ENCODE measurements at places on chromosomes 6 and 20.

GRCh38 chr6:112044856-112045255, 9.0 kb upstream of the CCN6 start:
- no peak for DNase-seq

DNA sequence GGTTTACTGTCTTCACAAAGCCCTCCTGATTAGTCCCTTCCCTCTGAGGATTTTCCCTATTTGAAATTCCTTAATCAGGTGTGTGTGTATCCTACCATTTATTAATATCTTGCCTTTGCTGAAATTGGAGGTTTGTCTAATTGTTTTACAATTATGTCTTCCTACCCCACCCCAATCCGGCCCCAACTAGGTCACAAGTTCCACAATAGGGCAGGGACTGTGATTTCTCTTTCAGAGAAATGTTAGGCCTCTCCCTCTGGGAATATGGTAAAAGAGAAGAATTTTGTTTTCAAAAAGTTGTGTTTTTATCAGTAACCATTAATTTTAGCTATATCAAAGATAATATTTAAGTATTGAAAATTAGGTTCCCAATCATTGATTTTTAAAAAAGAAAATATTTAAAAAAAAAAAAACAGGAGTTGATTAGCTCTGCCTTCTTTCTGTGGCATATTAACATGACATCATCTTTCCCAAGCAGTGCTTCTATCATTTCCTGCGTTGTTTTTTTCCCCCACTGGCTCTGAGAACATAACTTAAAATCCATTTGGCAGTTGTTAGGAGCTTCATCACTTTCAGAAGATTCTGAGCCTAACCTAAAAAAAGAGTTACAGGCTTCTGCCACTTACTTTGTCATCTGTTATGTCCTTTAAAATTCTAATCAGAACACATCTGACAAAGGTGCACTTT, 36.1 kb downstream of the BLOC1S5 start:
- no peak for DNase-seq

DNA sequence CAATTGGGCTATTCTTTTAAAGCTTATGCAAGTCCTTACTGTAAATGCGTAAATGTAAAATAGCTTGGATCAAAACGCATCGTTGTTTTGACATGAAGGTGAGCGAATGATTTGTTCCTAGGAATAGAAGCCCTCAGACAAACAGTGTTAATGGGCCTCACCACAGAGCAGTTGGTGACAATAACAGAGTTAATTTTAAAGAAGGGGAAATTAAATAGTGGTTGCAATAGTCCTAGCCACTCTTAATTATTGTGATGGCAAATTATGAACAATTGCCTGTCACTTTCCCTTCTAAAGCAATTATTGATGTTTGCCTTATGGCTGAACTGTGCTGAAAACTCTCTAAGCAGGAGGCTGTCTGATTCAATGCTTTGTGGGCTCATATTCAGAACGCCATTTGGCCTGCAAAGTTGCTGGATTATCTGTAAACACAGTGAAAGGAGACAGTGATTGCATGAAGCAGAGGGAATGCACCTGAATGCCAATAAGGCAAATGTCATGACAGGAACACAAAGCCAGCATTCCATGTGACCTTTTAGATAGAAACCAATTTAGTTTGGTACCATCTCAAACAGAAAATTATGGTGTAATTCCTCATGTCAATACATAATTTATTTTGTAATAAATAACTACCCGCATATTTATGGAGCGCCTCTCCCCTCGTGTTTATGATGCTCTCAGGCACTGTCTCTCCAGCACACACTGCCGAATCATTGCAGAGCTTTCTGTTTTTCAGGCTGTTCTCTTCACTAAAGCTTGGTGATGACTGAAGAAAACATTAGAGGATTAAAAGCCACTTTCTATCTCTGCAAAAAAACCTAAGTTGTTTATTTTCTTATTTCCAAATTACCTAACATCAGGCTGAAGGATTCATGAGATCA, 387.5 kb downstream of the HACE1 start:
- DNase-seq = no peak

DNA sequence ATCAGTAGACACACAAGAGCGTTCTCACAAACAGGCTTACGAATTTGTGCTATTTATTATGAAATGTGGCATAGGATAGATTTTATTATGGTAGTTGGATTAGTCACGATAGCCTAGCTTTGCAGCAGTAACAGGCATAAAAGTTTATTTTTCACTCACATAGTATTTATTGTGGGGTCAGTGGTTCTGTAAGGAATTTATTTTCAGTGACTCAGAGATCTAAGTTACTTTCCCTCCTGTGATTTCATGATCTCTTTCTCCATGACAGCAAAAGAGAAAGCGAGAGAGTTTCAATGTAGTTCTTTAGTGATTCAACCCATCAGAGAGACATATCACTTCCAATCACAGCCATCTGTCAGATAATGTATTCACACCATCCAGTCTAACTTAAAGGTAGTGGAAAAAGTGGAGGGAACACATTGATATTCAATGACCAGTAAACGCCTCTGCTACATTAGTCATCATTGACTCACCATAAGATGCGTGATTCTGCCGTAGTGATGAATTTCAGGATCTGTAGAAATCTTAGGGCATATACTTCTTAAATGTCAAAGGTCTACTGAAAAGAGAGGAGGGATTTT, 605.5 kb downstream of the HDGFL1 start:
- no peak for DNase-seq

DNA sequence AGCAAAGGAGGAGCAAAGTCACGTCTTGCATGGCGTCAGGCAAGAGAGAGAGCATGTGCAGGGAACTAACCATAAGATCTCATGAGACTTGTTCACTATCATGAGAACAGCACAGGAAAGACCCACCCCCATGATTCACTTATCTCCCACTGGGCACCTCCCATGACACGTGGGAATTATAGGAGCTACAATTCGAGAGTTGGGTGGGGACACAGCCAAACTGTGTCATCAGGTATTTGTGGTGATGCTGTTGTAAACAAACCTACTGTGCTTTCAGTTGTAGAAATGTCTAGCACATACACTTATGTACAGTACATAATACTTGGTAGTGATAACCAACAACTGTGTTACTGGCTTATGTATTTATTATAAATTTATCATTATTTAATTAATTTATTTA, 128.3 kb downstream of the UTRN start:
- no peak for DNase-seq

GRCh38 chr6:133099573-133099972, 141.6 kb upstream of the EYA4 start:
- DNase-seq = no peak

DNA sequence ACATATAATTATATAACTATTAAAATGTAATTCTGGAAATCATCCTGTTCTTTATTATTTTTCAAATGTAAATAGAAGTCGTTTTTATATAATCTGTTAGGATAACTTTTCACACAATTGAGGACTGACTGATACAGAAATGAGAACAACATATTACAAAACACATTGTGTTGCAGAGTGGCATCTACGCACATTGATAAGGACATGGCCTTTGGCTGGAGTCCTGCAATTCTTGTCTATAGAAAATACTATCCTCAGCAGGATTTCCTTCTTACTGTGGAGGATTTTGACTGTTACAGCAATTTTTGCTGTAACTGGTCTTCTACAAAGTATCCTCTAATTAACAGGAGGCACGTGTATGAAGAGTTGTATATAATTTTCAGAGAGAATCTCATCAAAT, 19.8 kb downstream of the SH3BGRL2 start:
- DNase-seq = no peak

- no peak for DNase-seq
Observed at GRCh38 chr6:4336778-4337442, 201.5 kb upstream of the ECI2 start.

- no peak for DNase-seq
Observed at GRCh38 chr20:38927902-38928578, 1.8 kb downstream of the FAM83D start.

- DNase-seq = no peak
Observed at GRCh38 chr6:31752739-31753319, 9.6 kb upstream of the SAPCD1 start.

GRCh38 chr20:504632-505075, 38.9 kb downstream of the CSNK2A1 start:
- no peak for DNase-seq

GRCh38 chr20:43824309-43825050, 90.2 kb upstream of the TOX2 start:
- no peak for DNase-seq

DNA sequence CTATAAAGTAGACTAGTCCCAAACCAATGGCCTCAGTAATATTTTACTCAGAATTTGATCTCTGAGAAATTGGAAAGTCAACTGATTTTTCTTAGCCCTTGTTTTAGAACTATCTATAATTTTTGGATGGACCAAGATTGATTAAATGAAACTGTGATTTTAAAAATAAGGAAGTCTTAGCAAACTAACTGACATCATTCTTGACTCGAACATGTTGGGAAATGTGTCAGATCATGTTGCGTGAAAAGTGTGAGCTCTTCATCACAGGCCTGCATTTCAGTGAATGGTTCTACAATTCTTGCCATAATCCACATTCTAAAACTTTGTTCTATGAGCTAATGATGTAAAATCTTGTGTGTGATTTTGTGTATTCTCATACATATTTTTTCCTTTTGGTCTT, 11.0 kb downstream of the TNFAIP3 start:
- no peak for DNase-seq

DNA sequence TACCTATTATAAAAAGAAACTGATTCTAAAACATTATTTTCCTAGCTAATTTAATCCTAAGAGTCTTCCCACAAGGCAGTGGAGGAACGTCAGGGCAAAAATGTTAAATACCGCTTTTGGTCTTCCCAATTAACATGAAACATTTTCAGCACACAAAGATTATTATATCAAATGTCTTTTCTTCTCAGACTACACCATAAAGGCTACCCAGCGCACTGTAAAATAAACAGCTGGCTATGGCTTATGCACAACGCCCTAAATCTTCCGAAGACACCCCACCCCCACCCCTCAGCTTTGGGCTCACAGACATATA, 1.0 kb downstream of the NUDT3 start:
- DNase-seq = no peak

DNA sequence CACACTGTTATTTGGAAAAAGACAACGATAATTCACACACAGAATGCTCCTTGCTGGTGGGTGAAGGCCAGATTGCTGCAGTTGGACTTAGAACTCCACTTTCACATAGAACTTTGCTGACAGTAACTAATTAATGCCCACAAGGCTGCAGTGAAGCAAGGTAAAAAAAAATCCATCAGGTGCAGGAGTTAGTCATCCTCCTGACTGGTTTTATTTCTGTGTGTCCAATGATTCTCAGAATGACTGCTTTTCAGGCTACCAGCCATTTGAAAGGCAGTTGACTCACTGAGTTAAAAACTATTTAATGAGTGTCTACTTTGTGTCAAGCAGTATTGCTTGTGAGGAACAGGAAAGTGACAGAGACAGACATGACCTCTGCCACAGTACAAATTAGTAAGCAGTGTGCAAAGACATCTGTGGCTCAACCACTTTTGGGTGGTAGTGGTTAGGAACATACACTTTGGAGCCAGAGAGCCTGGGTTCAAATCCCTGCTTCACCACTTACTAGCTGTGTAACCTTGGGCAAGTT, 41.9 kb downstream of the ELOVL5 start:
- DNase-seq = no peak

- DNase-seq = no peak
Observed at GRCh38 chr6:68649669-68650068, 14.6 kb downstream of the ADGRB3 start.

DNA sequence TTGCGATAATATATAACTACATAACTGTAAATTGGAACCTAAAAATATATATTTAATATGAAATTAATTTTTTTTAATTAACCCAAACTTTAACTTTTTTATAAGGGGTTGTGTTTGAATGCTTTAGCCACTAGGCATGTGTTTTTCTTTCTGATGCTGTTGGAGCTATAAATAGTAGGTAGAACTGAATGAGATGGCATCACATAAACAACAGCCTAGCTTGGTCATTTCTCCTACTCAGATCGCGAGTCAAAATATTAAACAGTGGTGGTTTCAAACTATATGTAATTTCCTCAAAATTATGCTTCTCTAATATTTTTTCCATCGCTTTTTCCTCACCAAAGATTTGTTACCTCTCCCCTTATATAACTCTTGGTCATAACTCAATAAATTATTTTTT, 243.2 kb downstream of the ARID1B start:
- no peak for DNase-seq

- no peak for DNase-seq
Observed at GRCh38 chr20:10356628-10357027, 77.4 kb downstream of the MKKS start.

DNA sequence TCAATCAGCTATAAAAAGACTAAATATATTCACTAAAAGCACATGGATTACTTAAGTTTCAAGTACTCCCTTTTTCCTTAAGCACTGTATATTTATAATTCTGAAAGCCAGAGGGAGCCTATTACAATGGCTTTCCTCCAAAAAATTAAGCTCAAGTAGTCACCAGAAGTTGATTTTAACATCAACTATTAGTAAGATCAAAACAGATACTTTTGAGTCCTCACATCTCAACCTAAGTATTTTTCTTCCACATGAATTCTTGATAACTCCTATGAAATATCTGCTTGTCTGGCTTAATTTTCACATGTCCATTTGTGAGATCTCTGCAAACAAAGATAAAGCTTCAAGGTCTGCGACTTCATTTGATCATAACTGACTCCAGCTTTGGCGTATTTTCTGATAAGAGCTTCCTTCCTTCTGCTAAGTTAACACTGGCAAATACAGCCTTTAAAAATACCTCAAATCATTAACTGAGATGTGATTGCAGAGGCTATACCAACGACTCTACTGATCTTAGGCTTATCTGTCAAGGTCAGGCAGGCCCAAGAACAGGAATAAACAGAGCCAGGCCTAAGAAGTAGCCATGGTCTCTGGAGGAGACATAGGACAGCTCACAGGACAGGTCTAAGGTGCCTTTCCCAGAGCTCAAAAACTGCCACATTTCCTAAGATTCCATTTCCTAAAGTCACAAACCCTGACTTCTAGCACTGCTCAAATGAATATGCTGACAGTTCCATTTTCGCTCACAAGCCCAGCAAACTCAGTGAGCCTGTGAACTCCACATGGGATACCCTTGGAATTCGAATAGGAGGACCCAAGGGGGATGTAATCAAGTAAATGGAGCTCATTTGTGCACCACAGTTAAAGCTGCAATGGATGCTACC, 10.0 kb downstream of the SNX5 start:
- no peak for DNase-seq

All from stimulated activated CD8-positive, alpha-beta memory T cell treated with anti-CD3 and anti-CD28 coated beads, Interleukin-7, amount 100 ng/mL, for 48 hours (primary cell).